ENCODE measurements at places on chromosomes 1 and 21. TPM values are rescaled to one million over a fixed set of nuclear protein-coding genes. Genes with fewer than 3 reads are reported as not detected.

DNA sequence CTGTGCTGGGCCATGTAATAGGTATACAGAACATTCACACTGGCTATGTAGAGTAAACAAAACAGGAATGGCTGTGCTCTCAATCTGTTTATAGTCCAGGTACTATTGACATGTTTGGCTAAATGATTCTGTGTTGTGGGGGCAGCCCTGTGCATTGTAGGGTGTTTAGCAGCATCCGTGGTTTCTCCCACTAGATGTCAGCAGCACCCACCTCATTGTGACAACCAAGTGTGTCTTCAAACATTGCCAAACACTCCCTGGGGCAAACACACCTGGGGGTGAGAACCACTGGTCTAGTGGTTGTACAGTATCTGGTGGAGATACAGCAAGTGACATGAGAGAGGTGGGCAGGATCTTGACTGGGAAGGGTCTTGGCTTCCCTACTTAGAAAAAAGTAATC is 80.4 kb upstream of the SPATA6 start:
- peaks cover 50% of the 10 kb centered on the region for H3K27me3 ChIP-seq
- DNase-seq, result no peak
- H3K27ac ChIP-seq, result no peak overlapping the region

GRCh38 chr1:226355669-226356551 is 46.9 kb upstream of the LIN9 start:
- H3K36me3 ChIP-seq, result peaks cover 17% of the 10 kb centered on the region
- no peak overlapping the region for H3K4me3 ChIP-seq
- no peak overlapping the region for H3K27ac ChIP-seq
- peaks cover 8% of the 10 kb centered on the region for H3K4me1 ChIP-seq
- no peak for DNase-seq

GRCh38 chr1:1197551-1198422 is 8.6 kb downstream of the TNFRSF18 start:
- no peaks in the 10 kb centered on the region for H3K27me3 ChIP-seq
- no peak overlapping the region for H3K4me3 ChIP-seq
- DNase-seq, result no peak
- no peaks in the 10 kb centered on the region for H3K4me1 ChIP-seq
- H3K36me3 ChIP-seq, result no peaks in the 10 kb centered on the region

DNA sequence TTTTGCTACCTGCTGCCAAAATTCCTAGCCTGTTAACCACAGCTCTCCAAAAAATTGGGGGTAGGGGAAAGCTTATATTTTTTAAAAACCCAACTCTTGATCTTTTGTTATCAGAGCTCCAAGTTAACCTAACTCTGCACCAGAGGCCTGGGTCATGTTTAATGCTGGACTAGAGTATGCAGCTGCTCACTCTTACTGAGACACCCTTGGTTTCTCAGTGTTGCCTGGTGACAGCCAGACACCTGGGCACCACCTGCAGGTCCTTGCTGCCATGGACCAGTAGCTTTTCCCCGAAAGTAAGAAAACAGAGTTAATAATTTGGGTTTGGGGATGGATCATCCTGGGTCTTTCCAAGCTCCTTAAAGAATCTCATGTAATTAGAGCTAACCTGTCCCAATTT is 30.1 kb downstream of the KCNJ6 start:
- no peak overlapping the region for H3K27ac ChIP-seq
- H3K4me1 ChIP-seq, result no peaks in the 10 kb centered on the region
- H3K27me3 ChIP-seq, result peaks cover 24% of the 10 kb centered on the region

- H3K27ac ChIP-seq, result no peak overlapping the region
- H3K4me3 ChIP-seq, result no peak overlapping the region
- H3K27me3 ChIP-seq, result no peaks in the 10 kb centered on the region
- H3K36me3 ChIP-seq, result no peaks in the 10 kb centered on the region
- peaks cover 32% of the 10 kb centered on the region for H3K4me1 ChIP-seq
Observed at GRCh38 chr1:200528858-200529606, 91.5 kb downstream of the KIF14 start.

DNA sequence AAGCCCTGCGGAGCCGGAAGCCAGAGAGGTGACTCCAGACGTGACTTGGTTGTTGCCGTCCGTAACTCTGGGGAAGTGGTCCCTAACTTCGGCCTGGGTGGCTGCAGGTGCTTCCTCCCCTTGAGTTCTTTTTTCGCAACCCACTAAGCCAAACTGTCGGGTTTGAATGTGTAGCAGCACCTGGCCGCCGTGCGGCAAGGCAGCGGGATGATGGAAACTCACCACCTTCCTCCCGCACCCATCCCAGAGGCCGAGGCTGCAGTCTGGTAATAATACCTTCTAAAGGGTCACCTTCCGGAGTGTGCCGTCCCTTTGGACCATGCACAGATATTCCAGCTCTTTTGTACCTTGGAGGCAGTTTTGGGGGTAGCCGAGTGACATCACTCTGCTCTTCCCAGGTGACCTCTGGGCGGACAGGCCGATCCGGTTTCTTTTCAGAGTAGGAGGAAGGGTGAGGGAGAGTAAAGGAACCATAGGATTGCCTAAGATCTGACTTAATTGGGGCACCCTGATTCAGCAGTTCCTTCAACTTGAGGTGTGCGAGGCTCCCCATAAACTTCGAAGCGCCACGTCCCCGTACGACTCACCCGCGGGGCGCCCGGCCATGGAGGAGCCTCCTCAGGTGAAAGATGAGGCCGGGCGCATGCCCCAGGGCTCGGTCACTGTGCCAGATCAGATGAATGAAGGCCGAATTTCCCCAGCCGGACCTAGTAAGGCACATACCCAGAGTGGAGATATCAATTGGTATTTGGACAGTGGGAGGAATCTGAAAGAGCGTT is 1.0 kb downstream of the KCNK1 start:
- H3K36me3 ChIP-seq, result peaks cover 15% of the 10 kb centered on the region
- peaks cover 14% of the 10 kb centered on the region for H3K4me1 ChIP-seq
- peak overlapping the region; percentile 90 for H3K27ac ChIP-seq
- no peak for DNase-seq

DNA sequence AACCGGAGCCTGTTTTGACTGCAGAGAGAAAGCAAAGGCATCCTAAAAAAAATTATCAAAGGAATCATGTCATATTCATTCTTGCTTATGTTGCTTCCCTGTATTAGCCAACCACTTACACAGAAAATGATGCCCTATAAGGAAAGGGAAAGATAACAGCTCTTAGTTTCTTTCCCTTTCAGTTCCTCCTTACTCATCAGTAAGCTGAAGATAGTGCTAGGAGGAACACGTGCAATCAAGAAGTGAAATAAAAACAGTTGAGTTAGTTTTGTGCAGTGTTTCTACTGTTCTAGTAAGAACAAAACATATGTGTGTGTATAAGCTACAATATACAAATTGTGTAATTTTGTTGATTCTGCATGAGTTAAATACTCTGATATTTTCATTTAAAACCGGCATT is 45.3 kb upstream of the MTF2 start:
- no peak overlapping the region for H3K4me3 ChIP-seq
- H3K27me3 ChIP-seq, result no peaks in the 10 kb centered on the region
- no peak for DNase-seq
- H3K4me1 ChIP-seq, result no peaks in the 10 kb centered on the region
- H3K36me3 ChIP-seq, result no peaks in the 10 kb centered on the region
- no peak overlapping the region for H3K27ac ChIP-seq

DNA sequence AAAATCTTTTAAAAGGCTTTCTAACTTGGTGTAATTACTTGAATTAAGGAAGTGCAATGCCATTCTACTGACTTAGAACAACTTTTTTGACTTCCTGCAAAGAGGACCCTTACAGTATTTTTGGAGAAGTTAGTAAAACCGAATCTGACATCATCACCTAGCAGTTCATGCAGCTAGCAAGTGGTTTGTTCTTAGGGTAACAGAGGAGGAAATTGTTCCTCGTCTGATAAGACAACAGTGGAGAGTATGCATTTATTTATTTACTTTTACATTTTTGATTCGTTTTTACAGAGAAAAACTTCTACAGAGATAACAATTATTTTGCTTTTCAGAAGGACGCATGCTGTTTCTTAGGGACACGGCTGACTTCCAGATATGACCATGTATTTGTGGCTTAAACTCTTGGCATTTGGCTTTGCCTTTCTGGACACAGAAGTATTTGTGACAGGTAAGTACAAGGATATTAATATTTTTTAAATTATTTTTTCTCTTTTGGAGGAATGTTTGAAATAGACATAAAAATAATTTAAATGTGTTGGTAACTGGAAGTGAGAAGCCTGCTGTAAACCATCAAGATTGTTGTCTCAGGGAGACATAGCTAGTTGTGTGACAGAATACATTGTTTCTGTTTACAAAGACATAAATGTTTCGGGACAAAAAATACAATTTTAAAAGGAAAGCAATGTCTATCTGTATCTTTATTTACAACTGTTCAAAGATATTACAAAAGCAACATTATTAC is at the start of gene PTPRC:
Gene PTPRC (plus strand): TSS at position 147 of the 742 bp plus-strand sequence. CDS start 229 bp downstream, at position 376.
- H3K4me1 ChIP-seq, result no peaks in the 10 kb centered on the region
- no peak for DNase-seq
- no peak within 1 kb of the TSS for H3K27ac ChIP-seq
- H3K27me3 ChIP-seq, result no peaks in the 10 kb centered on the region
- no peaks in the 10 kb centered on the region for H3K36me3 ChIP-seq
- H3K4me3 ChIP-seq, result no peak within 1 kb of the TSS

- peaks cover 10% of the 10 kb centered on the region for H3K36me3 ChIP-seq
- H3K4me3 ChIP-seq, result no peak overlapping the region
- no peak overlapping the region for H3K27ac ChIP-seq
- no peaks in the 10 kb centered on the region for H3K4me1 ChIP-seq
Observed at GRCh38 chr21:15841856-15842564, 112.2 kb downstream of the USP25 start.

OR2W3 gene
- not detected for total RNA-seq

FABP3 gene
- 18.8 TPM for total RNA-seq

KRTAP12-2 gene
- total RNA-seq, result not detected

CHIA gene
- 1.9 TPM for total RNA-seq

Data from type B pancreatic cell (in vitro differentiated cells).